ENCODE measurements at places on chromosomes 2 and 18.

- no peak for DNase-seq
These were observed 20.4 kb upstream of the BCL2 start for GRCh38 chr18:63339920-63340484.

DNA sequence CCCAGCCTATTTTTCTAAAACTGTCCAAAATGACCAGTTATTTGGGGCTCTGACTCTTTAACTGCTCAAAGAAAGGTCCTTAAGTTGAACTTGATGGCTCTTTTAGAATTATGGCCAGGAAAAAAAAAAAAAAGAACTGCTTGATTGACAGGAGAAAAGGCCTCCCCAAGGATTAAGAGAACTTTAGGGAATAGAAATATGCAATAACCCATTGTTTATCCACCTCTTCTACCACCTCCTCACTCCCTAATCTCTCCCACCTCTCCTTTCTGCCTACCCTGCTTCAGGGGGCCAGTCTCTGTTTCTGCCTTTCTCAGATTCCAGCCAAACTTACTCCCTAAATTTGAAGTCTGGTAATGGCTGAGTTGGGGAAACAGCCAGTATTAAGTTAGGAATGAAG, 5.7 kb upstream of the STRN start:
- no peak for DNase-seq

GRCh38 chr2:47134386-47135090, 20.6 kb downstream of the STPG4 start:
- DNase-seq, result no peak

GRCh38 chr2:72026819-72027425, 120.7 kb downstream of the CYP26B1 start:
- no peak for DNase-seq

DNA sequence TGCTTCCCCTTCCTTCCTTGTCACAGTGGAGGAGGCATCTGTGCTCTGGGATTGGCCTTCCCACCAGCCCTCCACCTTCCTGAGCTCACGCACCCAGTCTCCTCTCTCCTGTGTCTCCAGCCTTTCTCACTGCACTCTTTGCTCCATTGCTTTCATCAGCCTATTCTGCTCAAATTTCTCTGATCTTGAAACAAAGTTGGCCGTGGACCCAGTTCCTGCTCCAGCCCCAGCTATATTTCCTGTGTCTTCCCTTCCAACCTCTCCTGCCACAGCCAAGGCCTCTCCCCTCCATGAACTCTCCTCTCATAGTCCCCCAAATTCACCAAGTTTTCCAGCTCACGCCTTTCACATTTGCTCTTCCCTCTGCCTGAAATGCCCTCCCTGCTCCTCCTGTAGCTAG, 226.6 kb upstream of the AGAP1 start:
- DNase-seq, result no peak

GRCh38 chr2:116317111-116317510, 1497.4 kb upstream of the DDX18 start:
- no peak for DNase-seq

- no peak for DNase-seq
These were observed 50.4 kb downstream of the CLIP4 start for GRCh38 chr2:29165362-29166241.

DNA sequence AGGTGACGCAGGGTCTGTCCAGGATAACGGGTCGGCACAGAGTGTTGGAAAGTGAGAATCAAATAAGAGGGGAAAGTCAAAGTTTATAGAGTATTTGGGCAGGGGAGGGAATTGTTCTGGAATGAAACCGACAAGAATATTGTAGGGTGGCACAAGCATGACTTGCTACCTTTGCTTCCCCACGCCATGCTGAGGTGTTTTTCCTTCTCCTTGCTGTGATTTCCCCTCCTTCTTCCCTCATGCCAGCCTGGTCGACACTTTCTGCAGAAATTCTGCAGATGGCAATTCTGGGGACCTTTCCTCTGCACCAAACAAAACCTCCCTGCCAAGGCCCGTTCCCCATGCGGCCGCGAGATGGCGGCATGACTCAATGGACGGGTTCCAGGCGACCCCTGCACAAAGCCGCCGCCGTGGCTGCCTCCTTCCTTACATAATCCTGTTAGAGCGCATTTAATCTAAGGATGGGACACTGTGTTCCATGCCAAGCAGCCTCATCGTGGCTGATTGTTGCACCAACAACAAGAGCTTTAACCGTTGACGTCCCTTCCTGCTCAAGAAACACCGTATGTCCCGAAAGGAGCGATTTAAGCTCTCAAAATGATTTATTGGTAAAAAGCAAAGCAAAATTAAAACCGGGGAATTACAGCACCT, at the start of gene MRO:
Gene MRO (minus strand): TSS at position 289 of the 651 bp plus-strand sequence. CDS start 10,616 bp downstream, outside the sequence.
- peak; percentile 86 for DNase-seq

- no peak for DNase-seq
These were observed 52.2 kb downstream of the EDAR start for GRCh38 chr2:108936866-108937265.

GRCh38 chr2:226798422-226799210, 1.0 kb downstream of the IRS1 start:
- peak; percentile 78 for DNase-seq

DNA sequence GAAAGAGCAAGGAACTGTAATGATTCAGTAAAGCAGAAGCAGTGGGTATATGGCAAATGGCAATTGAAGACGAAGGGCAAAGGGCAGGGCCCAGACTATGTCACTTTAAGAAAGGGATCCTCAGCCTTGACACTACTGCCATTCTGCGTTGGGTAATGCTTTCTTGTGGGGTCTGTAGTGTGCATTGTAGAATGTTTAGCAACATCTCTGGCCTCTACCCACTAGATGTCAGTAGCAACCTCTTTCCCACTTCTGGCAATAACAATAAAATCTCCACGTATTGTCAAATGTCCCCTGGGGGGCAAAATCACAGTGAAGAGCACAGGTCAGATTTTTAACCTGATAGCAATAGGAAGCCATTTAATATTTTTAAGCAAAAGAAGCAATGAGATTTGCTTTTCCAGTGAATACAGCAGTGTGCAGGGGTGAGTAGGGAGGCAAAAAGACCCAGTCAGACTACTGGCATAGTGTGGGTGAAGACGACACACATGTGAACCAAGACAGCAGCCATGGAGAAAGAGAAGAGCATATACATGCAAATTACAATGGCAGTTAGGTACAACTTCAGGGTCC, 209.5 kb downstream of the DYM start:
- DNase-seq, result no peak
